Metanephros (tissue), 2 donors: ENCODE measurements at places on chromosomes 12 and 14. TPM values are rescaled to one million over a fixed set of nuclear protein-coding genes. Genes with fewer than 3 reads are reported as not detected.

Gene ANKRD33
- total RNA-seq: 0.64 TPM

Gene CCDC175
- total RNA-seq: 1.5 TPM

Gene ESR2
- total RNA-seq: 0.88 TPM

Gene PTGR2
- 14.8 TPM for total RNA-seq

Gene FAM186B
- total RNA-seq: 0.47 TPM

Gene RIPK3
- 4.3 TPM for total RNA-seq

Gene FSCB
- 0.12 TPM for total RNA-seq

Gene PRICKLE1
- 85.7 TPM for total RNA-seq
